Brain pericyte (primary cell): ENCODE measurements at places on chromosomes 12 and 14.

- no peak for DNase-seq
Observed at GRCh38 chr14:99648027-99648784, 3.3 kb downstream of the HHIPL1 start.

GRCh38 chr14:98580131-98580678 lies 691.8 kb downstream of the BCL11B start:
- no peak for DNase-seq

DNA sequence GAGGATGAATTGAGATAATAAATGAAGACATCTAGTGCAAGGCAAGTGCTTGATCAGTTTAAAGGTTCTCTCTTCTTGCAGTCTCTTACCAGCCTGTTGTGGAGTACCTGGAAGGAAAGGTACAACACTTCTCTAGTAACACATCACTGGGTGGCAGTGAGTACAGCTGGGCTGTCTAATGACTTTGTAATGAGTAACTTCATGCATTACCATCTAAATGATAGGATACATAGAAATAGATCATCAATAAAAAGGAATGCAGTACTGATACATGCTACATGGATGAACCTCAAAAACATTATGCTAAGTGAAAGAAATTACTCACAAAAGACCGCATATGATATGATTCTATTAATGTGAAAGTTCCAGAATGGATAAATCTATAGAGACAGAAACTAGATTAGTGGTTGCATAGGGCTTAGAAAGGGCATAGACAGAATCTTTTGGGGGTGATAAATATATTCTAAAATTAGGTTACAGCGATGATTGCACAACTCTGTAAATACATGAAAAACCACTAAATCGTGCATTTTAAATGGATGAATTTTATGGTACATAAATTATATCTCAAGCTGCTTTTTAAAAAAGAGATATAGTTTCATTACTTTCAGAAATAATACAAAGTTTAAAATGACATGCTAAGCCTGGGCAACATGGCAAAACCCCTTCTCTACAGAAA lies 224.4 kb downstream of the CHST11 start:
- no peak for DNase-seq

DNA sequence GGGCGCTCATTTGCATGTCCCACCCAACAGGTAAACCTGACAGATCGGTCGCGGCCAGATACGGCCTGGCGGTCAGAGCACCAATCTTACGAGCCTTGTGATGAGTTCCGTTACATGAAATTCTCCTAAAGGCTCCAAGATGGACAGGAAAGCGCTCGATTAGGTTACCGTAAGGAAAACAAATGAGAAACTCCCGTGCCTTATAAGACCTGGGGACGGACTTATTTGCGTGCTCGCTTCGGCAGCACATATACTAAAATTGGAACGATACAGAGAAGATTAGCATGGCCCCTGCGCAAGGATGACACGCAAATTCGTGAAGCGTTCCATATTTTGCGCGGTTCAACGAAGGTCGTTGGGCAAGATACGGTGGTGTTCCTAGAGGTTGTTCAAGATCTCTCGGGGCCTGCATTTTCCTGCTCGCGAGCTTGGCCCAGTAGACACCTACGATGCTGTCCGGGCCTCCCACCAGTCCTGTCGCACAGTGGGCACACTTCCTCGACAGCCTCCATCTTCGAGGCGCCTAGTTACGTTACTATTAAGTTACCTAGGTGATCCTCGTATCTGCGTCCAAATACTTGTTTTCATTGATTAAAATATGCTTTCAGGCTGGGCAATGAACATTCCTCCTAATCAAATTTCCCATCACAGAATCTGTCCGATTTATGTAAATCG lies at the start of gene RNU6-7:
Gene RNU6-7 (plus strand): TSS at position 230 of the 675 bp plus-strand sequence.
- peak; percentile 2 for DNase-seq

DNA sequence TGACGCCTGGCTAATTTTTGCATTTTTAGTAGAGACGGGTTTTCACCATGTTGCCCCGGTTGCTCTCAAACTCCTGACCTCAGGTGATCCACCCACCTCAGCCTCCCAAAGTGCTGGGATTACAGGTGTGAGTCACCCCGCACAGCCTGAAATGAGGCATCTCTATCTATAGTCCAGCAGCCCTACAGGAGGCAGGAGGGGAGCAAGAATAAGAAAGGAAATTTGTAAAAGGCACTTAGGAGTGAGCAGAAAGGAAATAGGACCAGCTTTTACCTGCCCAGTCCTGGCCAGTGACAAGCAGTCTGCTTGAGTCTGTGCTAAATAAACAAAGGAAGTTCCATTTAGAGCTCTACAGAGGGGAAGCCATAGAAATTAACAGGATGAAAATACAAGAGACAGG lies 15.0 kb upstream of the PSMA6 start:
- DNase-seq, result no peak

GRCh38 chr12:2284857-2285256 lies 232.1 kb downstream of the CACNA1C start:
- no peak for DNase-seq

DNA sequence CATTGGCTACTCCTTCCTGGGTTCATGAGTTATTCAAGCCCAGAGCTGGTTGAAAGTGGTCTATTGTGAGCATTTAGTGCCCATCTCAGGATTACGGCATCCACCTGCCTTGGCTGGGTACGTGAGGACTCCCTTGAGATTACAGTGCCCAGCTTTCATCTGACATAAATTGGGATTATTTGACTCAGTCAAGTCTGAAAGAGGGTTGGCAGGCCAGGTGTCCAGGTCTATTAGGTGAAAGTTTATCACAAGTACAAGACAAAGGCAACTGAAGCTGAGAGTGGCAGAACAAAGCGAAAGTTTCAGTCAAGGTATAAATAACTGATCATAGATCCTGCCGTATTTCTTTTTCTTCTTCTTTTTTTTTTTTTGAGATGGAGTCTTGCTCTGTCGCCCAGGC lies 84.6 kb upstream of the ATF7IP start:
- no peak for DNase-seq

- DNase-seq, result no peak
Observed at GRCh38 chr12:120012067-120012621, 23.1 kb downstream of the BICDL1 start.

DNA sequence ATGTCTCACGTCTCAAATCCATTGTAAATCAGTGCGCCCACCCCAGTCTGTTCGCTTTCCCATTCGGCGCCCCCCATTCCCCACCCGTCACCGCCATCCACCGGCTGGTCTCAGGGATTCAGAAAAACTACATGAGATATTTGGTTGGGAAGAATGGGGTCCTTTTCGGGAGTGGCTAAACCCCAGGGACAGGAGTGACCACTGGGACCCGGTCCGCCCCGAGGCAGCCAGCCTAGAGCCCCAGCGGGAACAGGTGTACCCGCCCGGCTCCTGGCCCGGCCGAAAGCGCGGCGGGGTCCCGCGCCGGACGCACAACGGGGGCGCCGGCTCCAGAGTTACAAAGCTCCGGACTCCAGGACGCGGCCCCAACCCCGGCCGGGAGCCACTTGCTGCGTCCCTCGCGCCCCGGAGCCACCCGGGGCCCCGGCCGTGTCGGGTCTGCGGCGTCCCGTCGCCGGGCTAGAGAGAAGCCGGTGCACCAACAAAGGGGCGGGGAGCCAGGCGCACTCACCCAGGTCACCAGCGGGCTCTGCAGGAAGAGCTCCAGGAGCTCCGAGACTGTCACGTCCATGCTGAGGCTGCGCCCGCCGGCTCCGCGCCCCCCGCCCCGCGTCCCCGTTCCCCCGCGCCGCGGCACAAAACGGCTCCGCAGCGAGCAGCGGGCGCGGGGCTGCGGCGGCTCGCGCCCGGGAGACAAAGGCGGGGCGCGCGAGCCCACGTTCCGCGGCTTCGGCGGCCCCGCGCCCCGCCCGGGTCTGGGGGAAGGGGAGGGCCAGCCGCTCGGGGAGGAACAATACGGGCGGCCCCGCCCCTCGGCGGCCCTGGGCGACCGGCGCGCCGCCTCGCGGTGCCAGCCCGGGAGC lies at the start of gene CCDC88C:
Gene CCDC88C (minus strand): TSS at position 701 of the 863 bp plus-strand sequence. CDS start 130 bp downstream, at position 571.
- no peak for DNase-seq

DNA sequence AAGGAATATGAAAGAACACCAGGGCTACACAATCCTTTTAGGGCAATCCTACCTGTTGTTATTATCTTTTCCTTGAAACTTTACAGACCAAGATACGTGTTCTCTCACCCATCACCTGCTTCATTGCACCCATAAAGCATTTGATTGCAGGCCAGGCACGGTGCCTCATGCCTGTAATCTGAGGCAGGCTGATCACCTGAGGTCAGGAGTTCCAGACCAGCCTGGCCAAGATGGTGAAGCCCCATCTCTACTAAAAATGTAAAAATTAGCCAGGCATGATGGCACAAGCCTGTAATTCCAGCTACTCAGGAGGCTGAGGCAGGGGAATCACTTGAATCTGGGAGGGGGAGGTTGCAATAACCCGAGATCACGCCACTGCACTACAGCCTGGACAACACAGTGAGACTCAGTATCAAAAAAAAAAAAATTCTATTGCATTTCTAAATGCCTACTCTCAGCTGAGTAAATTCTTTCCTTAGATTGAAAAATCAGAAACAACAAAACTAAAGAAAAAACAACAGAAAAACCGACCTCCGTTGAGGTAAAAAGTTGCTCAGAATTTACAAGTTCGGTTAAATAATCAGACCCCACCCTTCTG lies 183.7 kb upstream of the TMEM132C start:
- no peak for DNase-seq

DNA sequence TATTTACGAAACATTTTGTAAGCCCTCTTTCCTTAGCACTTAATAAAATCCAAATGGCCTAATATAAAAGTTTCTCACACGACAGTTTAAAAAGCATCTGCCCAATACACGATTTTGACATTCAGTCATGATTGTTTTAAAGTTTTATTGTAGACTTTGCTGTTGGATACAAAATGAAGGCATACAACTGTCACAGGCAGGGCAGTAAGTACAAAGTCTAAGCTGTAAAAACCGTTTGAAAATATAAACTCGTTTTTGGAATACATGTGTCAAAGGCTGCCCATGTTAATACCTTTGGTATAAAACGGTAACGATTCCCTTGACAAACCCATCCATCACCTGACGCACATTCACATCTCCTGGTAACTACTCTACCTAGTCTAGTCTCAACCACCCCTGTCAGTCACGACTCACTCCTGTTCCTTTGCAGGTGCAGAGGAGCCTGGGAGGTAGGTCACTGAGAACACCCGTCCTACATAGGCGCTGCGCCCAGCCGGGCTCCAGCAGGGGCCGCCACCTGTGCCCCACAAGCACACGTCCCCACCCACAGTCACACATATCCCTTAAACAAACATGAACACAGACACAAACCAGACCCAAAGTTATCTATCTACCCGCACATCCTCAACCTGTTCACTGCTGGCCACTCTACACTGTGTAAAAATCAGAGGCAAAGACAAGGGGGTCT lies 27.1 kb downstream of the KCTD10 start:
- no peak for DNase-seq
